IPS DF 19.7 (cell line): ENCODE measurements at places on chromosomes 3 and 15.
A peak's percentile ranks its signal among the peaks of the same experiment; 100 is the strongest.

DNA sequence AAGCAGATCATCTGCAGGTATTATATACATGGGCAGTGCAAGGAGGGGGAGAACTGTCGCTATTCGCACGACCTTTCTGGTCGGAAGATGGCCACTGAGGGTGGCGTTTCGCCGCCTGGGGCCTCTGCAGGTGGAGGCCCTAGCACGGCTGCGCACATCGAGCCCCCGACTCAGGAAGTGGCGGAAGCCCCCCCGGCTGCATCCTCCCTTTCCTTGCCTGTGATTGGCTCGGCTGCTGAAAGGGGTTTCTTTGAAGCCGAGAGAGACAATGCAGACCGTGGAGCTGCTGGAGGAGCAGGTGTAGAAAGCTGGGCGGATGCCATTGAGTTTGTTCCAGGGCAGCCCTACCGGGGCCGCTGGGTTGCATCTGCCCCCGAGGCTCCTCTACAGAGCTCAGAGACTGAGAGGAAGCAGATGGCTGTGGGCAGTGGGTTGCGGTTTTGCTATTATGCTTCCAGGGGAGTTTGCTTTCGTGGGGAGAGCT lies 639 bp downstream of the MKRN3 start:
- no peak for DNase-seq

DNA sequence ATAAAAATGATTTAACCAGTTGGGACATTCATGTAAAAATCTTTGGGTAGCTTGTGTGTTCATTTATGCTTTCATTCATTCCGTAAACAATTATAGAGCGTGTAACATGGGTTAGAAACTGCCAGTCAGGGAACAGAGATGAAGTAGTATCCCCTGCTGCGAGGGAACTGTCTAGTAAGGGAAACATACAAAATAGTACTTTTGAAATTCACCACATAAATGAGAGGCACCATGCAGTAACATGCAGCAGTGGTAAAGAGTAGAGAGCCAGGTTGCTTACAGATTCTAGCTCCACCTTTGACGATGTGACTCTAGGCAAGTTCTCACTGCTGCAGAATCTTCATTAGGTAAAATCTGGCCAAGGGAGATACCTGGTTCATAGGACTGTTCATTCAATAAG lies 938 bp downstream of the DZIP3 start:
- DNase-seq = no peak

GRCh38 chr15:88904624-88905327 lies 8.4 kb downstream of the MFGE8 start:
- peak; percentile 54 for DNase-seq

GRCh38 chr15:31834654-31835053 lies 195.7 kb upstream of the CHRNA7 start:
- DNase-seq = no peak

DNA sequence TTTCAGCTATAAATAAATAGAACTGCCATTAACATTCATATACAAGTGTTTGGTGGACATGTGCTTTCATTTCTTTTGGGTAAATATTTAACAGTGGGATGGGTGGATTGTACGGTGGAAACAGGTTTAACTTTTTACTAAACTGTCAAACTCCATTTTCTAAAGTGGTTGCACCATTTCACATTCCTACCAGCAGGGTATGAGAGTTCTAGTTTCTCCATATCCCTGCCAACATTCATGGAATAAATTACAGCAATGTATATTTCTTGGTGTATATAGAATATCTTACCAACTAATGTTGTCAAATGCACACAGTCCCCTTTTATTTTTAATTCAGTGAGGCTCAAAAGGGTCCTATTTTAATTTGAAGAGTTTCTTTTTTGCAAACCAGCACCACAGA lies 71.3 kb upstream of the CTXND1 start:
- no peak for DNase-seq

- DNase-seq = peak; percentile 48
These were observed 62.2 kb downstream of the TIGIT start for GRCh38 chr3:114356066-114356465.

GRCh38 chr3:153972862-153973261 lies 148.3 kb upstream of the ARHGEF26 start:
- DNase-seq = no peak

- no peak for DNase-seq
These were observed 677 bp downstream of the POLQ start for GRCh38 chr3:121545049-121545573.

GRCh38 chr3:170327040-170327808 lies 30.3 kb upstream of the SKIL start:
- DNase-seq = no peak

GRCh38 chr3:85726241-85726640 lies 767.5 kb downstream of the CADM2 start:
- DNase-seq = no peak

DNA sequence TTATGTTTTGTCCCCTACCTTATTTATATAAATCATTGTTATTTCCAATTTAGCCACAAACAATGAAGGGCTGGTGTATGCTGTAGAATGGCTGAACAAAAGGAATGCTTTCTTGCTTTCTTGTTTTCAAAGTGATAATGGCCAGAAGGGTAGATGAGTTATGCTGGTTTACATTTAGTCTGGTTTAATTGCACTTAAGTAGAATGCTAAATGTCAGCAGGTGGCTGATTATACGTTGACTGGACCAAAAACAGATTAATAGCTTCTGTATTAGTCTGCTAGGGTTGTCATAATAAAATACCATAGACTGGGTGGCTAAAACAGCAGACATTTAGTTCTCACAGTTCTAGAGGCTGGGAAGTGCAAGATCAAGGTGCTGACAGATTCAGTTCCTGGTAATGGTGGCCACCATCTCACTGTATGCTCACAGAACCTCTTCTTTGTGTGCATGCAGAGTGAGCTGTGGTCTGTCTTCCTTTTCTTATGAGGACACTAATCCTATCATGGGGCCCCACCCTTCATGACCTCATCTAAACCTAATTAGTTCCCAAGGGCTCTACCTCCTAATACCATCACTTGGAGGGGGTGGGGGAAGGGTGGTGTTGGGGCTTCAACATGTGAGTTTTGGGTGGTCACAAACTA lies 17.1 kb upstream of the XIRP1 start:
- no peak for DNase-seq

DNA sequence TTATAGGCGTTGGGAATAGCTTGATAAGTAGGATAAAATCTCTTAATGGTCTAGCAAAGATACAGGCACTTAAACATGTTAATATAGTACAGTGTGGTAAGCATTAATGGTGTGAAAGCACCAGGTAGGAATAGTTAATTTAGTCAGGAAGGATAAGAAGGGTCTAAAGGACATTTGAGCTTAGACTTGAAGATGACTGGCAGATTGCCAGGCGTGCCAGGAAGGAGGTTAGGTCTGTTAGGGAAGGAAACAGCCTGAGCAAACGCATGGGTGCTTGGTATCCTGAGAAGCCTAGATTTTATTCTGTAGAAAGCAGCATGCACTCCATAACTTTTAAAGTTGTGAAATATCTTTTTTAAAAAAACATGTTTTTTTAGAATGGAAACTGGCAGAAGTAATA lies 17.7 kb downstream of the SEC62 start:
- no peak for DNase-seq
